ENCODE measurements at places on chromosomes 2 and 18.

DNA sequence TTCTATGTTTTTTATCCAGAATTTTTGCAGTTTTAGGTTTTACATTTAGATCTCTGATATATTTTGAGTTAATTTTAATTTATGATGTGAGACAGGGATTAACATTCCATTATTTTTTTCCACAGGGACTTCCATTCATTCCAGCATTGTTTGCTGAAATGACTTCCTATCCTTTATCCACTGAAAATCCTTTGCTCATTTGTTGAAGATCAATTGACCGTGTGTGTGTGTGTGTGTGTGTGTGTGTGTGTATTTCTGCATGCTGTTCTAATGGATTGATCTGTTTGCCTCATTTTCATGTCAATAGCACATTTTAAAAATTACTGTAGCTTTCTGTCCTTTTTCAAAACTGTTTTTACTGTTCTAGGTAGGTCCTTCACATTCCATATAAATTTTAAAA lies 480.3 kb downstream of the DSC3 start:
- DNase-seq: no peak

- DNase-seq: peak; percentile 73
Measured at GRCh38 chr18:36187193-36187825, at the start of gene MOCOS. MOCOS (plus strand) TSS chr18:36187497; CDS start chr18:36187540, 43 bp downstream.

DNA sequence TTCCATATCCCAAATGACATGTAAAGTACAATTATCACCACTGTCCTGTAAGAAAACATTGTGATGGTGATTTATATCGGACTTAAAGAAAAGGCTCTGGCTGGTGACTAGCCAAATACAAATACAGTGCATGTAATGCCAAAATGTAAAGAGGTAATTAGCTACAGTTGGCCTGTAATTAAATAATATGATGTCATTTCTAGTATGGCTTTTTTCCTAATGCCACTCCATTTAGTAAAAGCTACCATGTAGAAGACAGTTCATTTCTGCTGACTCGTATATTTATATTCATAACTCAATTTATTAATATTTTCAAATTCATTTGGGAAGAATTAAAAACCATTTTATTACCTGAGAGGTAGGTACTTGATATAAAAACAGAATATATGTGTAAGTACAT lies 815.7 kb downstream of the ERBB4 start:
- no peak for DNase-seq

DNA sequence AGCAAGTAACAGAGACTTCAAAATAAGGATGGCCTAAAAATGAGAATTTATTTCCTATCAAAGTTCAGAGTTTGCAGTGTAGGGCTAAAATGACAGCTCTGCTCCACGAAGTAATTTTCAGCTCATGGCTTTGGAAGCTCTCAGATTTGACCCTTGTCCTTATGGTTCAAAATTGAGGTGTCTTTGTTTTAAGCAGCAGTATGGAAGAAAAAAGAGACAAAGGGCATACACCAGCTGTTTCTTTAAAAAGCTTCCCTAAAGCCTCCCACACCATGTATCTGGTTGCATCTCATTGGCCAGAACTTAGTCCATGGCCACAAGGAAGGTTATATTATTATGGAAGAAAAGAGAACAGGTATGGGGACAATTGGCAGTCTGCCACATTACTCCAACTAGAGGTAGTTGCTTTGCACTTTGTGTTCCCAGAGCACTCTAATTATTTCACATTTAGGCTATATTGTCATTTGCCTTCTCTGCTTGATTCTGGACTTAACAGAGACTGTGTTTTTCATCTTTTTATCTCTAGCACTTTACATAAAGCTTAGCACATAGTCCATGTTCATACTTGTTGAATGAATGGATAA lies 180.4 kb downstream of the MCFD2 start:
- DNase-seq: no peak

- peak; percentile 16 for DNase-seq
Measured at GRCh38 chr2:28754321-28754720, 2.7 kb downstream of the PPP1CB start.

DNA sequence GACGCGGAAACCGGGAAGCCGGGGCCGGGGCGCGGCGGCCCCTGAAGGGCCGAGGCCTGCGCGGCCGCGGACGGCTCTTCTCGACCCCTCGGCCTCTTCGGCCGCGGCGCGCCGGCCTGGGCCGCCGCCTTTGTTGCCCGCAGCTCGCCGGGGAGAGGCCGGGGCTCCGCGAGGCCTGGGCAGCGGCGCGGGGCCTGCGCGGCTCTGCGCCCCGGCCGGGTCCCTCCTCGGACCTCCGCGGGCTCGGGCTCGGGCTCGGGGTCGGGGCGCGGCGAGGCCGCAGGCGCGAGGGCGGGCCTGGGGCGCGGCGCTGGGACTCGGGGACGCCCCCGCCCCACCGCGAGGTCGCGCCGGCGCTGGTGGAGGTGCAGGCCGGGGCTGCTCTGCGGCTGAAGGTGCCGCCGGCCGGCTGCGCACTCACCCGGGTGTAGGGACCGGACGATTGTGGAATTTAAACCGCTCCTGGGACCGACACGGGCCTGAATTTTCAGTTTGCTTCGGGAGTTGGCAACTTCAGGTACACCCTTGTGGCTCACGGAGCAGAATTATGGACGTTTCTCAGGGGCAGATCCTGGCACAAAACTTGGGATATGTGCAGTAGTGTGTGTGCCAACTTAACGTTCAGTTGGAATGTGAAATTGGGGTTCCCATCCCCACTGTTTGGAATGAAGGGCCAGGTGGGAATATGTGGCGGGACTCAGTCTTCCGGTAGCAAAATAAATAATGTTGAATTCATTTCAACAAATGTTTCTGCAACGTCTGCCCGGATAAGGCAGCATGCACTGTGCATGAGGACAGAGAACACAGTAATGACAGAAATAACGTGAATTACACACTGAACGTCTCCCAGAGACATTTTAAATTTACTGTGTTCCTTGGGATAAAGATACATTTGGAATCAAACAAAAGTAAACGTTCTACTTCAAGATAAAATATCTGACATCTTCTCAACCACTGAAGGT lies 787 bp downstream of the SOCS6 start:
- peak; percentile 44 for DNase-seq

GRCh38 chr2:2667690-2668089 lies 336.6 kb upstream of the MYT1L start:
- no peak for DNase-seq

DNA sequence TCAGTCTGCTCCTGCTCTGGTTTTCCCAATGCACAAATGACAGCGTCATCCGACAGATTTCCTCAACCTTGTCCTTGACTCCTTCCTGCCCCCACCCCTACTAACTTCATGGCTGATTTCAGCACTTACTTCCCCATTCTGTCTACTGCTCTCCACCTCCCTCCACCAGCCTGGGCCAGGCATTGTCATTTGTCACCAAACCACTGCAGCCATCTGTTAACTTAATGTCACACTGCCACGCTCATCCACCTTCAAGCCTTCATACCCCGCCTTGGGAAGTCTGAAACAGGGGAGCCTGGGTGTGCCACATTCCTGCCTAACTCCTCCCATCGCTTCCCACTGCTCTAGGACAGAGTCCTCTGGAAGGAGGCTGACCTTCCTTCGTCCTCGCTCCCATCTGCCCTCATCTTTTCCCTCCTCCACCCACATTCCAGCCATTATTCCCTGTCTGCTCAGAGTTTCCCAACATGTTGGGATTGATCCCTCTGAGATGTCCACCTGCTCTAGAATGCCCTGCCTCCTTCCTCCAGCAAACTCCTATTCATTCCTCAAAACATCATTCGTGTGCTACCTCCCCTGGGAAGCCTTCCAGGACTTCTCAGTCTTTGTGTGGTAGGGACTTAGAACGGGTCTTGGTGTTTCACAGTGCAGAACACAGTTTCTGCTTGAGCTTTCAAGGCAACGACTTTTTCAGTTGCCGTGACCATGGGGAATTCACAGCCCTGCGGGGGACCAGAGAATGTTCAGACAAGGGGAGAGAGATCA lies 42.2 kb upstream of the SMAD7 start:
- DNase-seq: no peak

GRCh38 chr2:207711750-207712530 lies 500 bp downstream of the CCNYL1 start:
- peak; percentile 55 for DNase-seq

GRCh38 chr18:74451148-74451547 lies 6.0 kb downstream of the DIPK1C start:
- DNase-seq: no peak

- peak; percentile 39 for DNase-seq
Measured at GRCh38 chr2:167783261-167784083, 463.9 kb downstream of the STK39 start.

DNA sequence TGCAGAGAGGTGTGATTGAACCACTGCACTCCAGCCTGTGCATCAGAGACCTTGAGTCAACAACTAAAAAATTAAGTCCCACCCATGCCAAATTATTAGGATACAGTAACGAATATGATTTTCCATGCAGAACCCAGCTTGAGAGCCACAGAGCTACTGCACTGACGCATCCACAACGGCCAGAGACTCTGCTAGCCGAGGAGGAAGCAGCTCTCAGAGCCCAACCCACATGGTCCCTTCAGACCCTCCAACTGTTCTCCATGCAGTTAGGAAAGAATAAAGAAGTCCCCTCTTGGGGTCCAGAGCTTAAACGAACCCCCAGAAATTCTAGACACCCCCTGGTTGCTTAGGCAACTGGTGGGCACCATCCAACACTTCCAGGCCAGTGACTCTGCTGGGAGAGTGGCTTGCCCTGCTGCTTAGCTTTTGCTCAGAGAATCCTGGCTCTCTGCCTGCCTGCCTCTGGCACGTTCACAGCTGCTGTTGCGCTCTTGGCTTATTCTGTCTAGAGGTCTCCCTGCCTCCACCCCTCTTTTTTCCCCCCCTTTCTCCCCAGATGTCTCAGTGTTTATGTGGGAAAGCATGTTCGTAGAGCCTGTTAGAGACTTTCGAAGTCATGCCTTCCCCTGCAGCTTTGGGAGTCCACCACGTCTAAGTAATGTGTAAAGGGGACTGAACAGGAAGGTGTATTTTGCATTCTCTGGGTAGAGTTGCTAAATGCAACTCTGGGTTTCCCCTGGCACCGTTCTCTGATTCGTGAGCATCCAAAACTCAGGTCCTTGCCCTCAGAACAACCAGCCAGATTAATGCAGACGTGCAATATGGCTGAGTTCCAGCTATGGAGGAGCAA lies 26.0 kb upstream of the SP3 start:
- peak; percentile 46 for DNase-seq

- no peak for DNase-seq
Measured at GRCh38 chr2:223328578-223328977, 273.6 kb downstream of the SCG2 start.

DNA sequence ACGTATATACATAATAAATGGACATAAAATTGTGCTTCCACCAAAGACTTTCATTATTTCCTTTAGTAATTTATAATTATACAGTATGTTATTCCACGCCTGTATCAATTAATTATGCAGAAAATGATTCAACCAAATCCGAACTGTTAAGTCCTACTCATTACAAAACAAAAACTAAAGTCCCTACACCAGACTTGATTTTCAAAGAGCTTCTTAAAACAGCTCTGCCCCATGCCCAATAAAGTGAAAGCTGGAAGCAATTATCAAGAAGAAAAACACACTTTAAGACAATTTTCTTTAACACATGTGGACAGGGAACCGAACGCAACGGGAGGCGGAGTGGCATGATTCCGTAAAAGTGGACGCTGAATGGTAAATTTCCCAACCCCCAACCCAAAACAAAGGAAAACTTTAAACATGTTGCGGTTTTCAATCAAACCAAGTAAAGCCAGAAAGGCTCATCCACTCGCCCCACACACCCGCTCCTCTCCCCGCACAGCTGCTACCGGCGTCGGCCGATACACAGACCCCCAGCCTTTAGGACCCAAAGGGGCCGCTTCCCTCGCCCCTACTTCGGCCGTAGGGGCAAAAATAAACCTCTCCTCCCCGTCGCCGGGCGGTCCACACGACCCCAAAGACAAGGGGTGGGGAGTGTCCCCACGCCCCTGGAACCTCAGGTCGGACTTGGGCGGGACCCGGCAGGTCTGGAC lies 705 bp downstream of the YES1 start:
- peak; percentile 19 for DNase-seq

DNA sequence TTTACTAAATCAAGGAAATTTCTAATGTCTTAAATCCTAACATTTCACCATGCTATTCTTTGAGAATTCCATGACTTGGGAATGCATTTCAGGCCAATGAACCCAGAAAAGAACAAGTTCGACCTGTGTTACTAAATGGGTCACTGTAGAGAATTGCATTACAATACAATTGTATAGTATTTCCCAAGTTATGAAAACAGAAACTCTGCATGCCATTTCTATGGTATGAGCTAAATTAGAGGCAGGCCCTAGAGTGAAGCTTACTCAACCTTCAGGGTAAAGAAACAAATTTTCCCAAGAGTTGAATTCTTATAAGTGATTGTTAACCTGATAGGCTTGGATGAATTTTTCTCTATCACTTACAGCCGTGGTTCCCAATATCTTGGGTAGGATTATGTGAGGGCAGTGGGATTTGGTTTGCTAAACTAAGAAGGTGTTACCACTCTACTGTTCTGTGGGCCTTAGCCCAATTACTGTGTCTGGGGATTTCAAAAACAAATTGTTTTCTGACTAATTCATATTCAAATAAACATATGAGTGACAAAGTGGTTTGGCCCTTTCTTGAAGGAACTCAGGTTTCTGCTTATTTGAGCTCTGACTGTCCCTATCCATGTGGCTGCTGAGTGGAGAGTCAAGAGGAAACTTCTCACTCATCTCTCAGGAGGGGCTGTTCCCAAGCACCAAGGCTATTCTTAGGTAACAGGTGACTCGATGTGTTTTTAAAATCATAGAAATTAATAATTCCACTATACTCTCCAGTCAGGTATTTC lies 11.2 kb upstream of the SERPINB7 start:
- DNase-seq: peak; percentile 37

- DNase-seq: no peak
Measured at GRCh38 chr2:27752551-27753237, 18.8 kb upstream of the MRPL33 start.

DNA sequence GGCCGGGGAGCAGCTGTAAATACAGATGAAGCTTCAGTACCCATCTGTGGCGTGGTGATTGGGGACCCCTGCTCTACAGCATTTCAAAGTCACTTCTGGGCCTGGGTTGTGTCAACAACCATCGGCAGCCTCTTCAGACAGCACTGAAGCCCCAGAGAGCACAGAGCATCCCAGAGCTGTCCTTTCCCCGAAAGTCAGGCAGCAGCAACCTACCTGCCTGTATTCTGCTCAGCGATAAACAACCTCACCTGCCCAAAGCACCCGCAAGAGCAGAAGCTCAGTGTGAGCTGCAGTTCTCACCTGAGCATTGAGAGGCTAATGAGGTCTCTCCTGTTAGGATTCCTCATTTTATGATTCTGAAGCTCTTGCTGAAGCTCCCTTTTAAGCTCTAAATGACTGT lies 19.3 kb downstream of the TRABD2A start:
- no peak for DNase-seq

DNA sequence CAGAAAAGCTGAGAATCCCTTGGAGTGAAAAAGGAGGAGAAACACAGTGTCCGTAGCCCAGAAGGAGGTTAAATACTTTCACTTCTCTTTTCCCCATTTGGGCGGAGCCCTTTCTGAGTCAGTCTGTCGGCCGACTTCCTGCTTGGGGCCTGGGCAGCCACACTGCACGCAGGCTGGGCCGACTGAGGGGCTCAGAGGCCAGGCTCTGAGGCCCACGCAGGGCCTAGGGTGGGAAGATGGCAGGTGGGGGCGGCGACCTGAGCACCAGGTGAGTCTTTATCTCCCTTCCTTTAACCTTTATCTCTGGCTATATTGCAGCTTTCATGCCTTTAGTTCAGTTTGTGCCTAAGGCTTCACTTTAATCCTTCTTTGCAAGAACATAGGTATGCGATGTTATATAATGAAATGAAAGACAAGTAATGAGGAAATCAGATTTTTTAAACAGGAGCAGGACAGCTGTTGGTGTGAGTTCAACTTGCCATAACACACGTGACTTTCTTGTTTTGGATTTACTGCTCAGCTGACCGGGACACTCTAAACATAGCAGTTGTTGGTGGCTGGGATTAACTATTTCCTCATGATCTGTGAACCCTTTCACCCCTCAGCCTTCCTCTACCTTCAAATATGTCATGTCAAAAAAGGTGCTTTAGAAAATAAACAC lies at the start of gene SP100:
Gene SP100 (plus strand): TSS at position 141 of the 661 bp plus-strand sequence. CDS start 96 bp downstream, at position 237.
- DNase-seq: peak; percentile 92
